NCI-H345 (cell line): ENCODE measurements at places on chromosomes 6 and 20.

DNA sequence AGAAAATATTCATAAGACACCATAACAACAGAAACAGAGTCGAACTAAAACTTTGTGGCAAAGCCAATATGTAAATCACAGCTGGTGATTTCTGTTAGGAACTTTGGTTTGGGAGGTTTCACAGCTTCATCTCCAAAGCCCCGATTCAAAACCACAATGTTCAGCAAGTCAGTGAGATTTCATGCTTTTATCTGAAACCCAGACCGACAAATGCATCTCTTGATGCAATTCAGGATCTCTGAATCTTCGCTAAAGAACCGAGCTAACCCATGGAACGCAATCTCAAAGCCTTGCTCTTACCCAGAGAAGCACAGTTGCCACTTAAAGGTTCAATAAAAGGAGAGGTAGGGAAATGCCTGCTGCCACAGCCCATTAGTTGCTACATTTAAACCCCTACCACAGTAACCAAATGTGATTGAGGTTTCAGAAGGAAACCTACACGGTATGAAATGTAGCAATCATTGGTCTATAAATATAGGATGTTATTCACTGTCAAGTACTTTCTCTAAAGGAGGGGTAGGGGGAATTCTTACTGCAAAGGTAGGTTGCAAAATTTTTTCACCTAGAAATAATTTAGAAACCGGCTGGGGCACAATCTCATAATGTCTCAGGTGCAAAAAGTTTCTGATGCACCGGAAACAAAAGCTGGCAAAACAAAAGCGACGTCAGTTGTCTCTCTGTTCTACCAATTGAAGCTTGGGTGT is 381.0 kb upstream of the ARID1B start:
- no peak for DNase-seq

DNA sequence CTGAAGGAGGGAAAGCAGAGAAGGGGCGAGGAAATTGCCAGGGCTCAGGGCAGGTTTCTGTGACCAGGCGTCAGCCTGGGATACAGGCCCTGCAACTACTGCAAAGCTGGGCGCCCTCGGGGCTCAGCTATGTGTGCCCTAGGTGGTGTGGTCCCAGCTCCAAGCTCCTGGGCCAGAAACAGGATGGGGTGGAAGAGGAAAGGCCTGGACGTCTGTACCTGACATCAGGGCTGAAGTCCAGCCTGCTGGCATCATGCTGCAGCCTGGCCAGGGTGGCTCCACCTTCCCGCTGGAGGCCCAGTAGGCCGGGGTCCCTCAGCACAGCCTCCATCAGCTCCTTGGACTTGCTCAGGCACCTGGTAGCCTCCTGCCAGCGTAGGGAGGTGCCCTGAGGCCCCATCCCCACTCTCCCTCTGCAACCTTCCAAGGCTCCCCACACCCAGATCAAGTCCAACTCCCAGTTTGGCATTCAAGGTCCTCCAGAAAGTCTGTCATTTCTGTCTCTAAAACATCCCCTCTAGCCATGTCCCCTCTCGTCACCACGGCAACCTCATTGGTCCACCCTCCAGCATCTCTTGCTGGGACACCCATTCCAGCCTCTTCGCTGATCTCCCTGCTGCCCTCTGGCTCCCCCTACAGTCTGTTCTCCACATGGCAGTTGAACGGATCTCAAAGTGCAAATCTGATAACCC is 38.2 kb downstream of the KIAA1755 start:
- DNase-seq: peak; percentile 58

- DNase-seq: no peak
Observed at GRCh38 chr6:74087899-74088298, 391.9 kb downstream of the CD109 start.

DNA sequence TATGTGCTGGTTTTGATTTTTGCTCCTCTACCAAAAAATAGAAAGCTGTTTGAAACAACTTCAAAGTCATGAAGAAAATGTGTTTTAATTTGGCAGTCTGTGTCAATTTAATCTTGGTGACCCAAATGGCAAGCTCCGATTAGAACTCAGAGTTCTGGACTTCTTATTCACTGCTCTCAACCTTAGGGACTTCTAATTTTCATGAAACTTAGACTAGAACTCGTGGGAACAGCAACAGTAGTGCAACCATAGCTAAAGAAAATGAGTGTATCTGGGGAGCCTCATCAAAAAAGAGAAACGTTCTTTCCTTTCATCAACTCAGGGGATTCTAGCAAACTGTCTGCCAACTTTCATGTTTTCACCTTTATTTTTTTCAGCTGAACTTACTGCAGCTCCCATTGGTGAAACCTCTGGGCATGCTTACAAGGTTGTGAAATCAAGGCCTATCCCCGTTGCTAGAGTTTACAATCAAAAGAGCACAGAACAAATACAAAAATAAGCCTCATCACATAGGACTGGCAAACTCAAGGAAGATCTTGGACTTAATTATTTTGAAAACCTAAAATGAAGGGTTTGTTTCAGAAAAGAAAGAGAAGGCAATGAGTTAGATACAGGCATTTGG is 114.0 kb upstream of the HSF2 start:
- DNase-seq: no peak

DNA sequence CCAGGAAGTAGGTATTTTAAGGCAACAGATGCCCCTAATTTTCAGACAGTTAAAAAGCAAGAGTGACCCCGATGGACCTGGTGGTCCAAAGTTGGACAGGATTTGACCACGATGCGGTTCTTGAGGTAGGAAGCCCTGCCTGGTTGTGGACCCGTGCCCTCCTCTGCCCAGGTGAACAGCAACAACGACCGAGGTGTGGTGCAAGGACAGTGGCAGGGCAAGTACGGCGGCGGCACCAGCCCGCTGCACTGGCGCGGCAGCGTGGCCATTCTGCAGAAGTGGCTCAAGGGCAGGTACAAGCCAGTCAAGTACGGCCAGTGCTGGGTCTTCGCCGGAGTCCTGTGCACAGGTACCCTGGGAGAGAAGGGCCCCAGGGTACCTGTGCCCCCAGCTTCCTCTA is 18.7 kb downstream of the TGM6 start:
- no peak for DNase-seq

DNA sequence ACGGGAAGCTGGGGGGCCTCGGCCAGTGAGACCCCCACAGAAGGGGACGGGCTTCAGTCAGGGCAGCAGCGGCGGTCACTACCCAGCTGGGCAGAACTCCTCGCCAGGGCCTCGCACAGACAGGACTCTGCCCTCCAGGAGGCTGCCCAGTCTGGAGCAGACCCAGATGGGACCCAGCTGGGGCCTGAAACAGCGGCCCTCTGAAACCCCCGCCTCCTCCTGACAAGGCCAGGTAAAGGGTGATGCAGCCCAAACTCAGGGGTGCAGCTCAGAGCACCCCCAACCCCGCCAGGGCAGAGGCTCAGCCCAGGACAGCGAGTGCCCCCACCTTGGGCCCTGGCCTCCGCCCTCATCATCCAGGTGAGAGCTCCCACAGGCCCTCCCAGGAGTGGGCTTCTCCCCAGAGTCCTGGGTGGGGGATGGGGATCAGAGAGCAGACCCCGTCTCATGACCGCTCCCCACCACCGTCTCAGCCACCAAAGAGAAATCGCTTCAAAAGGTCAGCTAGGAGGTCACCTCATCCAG is 2.2 kb downstream of the EEF1A2 start:
- DNase-seq: no peak
